ENCODE measurements at places on chromosomes 1 and 21. TPM values are rescaled to one million over a fixed set of nuclear protein-coding genes. Genes with fewer than 3 reads are reported as not detected.

DNA sequence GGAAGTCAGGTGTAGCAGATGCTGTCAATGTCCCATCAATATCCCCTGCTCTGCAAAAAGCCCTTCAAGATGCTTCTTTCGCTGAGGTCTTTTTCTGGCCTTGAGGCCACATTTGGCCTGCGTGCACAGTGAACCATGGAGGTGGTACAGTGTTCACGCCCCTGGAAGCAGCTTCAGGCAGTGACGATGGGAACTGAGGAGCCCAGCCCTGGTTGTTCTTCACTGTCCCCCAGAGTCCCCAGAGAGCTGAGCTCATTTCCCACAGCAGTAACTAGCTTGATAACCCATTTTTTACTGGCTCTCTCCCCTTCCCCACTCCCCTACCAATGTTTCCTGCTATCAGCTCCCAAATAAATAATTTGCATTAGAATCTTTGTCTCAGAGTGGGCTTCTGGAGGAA is 76.5 kb downstream of the OLIG1 start:
- no peak for ATAC-seq

GRCh38 chr1:55428231-55428630 is 213.1 kb upstream of the USP24 start:
- ATAC-seq, result peak; percentile 6

- no peak for ATAC-seq
Observed at GRCh38 chr1:36448530-36449056, 1.7 kb downstream of the OSCP1 start.

DNA sequence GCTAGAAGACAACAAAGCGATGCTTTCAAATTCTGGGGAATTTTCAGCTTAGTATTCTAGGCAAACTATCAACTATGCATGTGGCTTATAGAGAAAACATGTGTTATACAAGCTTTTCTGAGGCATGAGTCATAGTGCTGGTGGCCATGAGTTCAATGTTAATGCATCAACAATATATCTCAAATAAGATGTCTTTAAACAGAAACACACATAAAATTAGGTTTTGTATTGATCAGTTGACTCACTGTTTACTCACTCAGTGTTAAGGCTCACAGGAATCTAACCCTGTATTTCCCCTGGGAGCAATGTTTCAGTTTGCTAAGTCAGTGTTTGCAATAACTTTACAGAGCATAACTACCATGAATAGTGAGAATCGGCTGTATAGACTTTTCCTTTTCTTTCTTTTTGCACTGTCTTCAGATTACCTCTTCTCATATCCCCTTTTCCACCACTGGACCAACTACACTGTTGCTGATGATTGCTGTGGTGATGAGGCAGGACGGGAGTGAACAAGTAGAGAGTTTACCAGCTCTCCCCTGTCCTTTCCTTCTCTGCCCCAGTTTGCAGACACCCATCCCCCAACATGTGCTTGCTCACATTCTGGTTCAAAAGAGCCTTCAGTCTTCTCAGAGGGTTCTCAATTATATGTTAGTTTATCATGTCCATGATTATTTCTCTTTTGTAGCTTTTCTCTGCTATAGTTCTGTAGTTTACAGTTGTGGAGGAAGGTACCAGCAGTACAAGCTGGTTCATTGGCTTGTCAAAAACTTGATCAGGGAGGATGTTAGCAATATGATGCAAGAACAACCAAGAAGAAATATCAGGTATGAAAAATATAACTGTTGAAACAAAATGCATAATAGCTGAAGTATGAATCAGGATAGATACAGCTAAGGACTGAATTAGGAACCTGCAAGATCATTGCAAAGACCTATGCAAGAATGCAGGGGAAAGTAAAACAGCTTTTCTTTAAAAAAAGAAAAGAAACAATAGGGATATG is 23.9 kb downstream of the CD2 start:
- no peak for ATAC-seq

GRCh38 chr1:246583056-246583440 is 16.8 kb downstream of the CNST start:
- no peak for ATAC-seq

- peak; percentile 66 for ATAC-seq
Observed at GRCh38 chr1:60281360-60281932, 207.9 kb upstream of the C1orf87 start.

DNA sequence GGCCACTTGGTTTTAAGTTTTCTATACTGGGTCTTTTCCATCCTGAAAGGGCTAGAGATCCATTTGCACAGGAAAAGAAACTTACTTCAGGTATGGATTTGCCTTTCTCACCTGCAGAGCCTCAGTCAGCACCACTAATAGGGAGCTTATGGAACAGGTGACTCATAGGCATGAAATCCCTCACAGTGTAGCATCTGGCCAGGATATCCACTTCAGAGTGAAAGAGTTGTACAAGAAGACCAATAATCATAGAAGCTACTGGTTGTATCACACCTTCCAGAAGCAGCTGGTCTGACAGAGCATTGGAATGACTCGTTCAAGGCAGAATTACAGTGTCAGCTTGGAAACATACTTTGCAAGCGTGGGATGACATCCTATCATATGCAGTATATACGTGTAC is 26.3 kb upstream of the SYT14 start:
- no peak for ATAC-seq

GRCh38 chr1:220521778-220522177 is 6.2 kb upstream of the MARK1 start:
- ATAC-seq, result no peak

DNA sequence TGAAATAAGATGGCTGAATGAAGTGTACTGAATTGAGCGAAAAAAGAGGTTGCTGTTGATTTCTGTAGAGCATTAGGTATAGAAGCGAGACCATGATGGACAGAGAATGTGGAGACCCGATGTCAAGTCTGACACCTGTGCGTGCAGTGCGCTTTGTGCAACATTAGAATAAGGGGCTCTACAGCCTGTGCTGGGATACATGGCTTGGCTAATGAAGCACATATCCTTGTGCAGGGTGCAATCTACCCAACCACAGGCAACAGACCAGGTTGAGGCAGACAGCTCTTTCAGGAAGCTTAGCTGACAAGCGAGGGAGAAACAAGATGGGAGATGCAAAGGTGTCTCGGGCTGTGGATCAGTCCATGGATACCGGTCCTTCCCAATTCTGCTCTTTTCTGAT is 18.9 kb downstream of the GPA33 start:
- ATAC-seq, result no peak

The NPR1 gene
- 57.0 TPM for total RNA-seq

The POU3F1 gene
- total RNA-seq, result 0.20 TPM

The BLZF1 gene
- 36.5 TPM for total RNA-seq

All from gastroesophageal sphincter (tissue), 4 donors.